Spleen (tissue), 13 donors: ENCODE measurements at places on chromosomes 6 and 20.
A peak's percentile ranks its signal among the peaks of the same experiment; 100 is the strongest.

DNA sequence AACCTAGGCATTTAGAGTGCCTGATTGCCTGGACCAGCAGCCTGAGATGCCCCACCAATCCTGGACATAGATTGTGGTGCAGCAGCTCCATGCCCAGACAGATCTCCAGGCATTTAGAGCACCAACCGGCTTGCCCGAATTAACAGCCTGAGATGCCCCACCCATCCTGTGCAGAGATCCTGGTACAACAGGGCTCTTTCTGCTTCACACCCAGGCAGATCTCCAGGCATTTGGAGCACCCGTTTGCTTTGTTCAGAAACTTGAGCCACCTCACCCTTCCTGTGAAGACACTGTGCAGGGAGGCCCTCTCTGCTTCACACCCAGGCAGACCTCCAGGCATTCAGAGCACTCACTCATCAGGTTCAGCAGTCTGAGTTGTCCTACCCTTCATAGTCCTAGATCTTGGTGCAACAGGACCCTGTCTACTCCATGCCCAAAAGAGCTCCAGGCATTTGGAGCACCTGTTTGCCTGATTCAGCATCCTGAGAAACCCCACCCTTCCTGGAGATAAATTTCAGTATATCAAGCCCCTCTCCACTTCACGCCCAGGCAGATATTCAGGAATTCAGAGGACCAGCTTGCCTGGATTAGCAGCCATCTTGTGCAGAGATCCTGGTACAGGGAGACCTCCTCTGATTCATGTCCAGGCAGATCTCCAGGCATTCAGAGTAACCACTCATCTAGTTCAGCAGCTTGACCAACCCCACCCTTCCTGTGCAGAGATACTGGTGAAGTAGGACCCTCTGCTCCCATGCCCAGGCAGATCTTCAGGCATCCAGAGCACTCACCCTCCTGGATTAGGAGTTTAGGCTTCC lies 189.2 kb upstream of the FERMT1 start:
- DNase-seq: peak; percentile 24

DNA sequence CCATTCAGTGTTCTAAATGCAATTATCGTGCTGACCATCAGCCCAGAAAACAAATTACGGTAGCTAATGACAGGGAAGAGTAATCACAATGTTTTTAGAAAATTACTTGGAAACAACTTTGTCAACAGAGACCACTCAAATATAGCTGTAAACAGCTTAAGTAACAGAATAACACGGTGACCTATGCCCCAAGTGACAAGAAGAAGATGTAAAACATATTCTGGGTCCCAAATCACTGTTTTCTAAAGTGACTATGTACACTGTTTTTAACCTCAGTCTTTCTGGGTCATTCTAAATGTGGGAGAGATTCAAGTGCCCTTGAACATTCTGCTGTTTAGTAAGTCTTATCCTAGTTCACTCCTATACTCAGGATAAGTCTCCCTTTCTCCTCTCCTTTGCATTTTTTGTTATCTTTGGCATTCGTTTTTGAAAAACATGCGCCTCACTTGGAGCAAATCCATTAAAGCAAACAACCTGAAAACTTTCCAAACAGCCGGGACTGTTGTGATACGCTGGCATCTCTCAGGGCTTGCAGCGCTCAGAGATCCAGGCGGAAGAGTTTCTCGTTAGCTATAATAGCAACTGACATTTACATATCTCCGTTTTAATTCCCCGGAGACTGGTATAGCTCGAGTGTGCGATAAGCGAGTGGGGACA lies 114.5 kb upstream of the SOX4 start:
- DNase-seq: no peak

GRCh38 chr20:6882561-6883291 lies 115.2 kb downstream of the BMP2 start:
- no peak for DNase-seq

- no peak for DNase-seq
Measured at GRCh38 chr6:139500977-139501376, 126.5 kb upstream of the CITED2 start.

DNA sequence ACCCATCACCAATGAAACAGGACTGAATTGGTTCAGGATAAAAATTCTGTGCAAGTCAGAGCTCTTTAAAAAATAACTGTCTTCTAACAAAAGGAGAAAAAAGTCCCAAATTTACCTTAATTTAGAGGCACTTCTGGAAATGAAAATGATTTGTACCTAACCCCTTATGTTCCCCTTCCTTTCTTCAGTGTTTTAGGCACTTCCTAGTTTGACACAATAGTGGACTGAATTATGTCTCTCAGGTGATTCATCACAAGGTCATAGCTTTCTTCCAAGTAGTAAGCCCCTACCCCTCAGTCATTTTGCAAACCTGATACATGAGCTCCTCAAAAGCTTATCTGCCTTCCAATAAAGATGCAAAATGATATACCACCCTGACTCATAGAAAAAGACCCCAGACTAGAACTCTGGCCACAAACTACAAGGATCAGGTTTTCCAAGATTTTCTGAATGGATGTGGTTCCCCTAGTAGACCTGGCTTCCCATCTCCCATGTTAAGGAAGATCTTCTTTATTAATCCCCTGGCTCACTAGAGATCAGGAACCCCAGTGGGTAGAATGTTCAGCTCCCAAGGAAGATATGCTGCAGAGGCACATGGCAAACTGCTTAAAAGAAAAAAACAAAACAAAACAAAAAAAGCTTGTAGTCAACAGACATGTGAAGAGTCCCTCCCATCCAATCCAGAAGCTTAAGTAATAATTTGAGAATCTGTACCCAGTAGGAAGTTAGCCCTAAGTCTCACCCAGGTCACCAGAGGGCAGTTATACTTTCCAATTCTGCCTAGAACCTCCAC lies 3.6 kb downstream of the PPP1R10 start:
- DNase-seq: no peak
